Hematopoietic multipotent progenitor cell treated with erythropoietin and hydrocortisone succinate and interleukin-3 and kit ligand, for 8 days (in vitro differentiated cells): ENCODE measurements at places on chromosomes 16 and 17.

GRCh38 chr17:6938637-6939036 is 57.2 kb upstream of the ALOX12 start:
- DNase-seq: no peak

GRCh38 chr17:31695456-31696090 is 163.5 kb downstream of the COPRS start:
- DNase-seq: no peak

GRCh38 chr16:26334218-26335111 is 642.7 kb downstream of the HS3ST4 start:
- no peak for DNase-seq

DNA sequence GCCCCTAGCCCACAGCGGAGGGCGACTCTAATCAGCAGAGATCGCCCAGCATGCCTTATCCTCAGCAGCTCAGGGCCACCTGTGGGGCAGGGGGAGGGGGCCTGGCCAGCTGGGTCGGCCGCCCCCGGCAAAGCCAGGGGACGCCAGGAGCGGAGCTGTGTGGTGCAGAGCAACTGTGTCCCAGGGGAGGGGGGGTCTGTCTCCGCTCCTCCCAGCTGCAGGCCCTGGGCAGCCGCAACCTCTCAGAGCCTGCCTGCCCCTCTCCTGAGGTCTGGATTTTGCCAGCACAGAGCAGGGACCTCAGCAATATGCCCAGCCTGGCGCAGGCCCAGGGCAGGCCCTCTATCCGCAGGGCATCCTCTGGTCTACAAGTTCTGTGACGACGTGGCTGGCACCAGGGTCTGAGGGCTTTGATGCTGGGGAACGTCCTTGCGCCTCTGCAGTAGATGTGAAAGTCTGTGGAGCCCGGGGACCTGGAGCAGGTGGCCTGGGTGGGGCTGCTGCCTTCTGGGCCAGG is 36.5 kb upstream of the SLC38A10 start:
- DNase-seq: no peak

- DNase-seq: no peak
Observed at GRCh38 chr17:74796866-74797265, 20.7 kb upstream of the NAT9 start.

DNA sequence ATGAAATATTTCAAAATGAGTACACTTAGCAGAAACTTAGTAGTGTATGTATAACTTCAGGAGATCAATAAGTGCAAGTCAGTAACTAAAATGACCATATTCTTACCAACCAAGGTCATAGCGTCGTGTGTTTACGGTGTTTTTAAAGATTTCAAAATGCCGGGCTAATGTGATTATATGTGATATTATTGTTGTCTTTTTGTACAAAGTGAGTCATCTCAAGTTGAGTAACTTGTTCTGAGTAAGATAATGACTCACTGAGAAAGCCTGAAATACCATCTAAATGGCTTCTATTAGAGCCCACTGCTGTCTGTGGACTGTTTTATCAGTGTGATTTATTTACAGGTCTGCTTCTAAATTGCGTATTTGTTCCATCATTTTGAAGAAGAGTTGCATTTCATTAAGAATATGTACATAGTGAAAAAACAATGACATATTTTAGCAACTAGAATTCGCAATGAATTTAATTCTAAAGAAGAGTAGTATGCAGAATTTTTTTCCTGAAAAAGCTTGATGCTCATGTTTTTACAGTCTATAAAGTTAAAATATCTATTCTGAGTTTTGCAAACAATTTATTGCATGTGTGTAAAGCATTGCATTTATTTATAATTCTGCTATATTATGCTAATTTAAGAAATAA is 12.7 kb downstream of the KRT12 start:
- no peak for DNase-seq

DNA sequence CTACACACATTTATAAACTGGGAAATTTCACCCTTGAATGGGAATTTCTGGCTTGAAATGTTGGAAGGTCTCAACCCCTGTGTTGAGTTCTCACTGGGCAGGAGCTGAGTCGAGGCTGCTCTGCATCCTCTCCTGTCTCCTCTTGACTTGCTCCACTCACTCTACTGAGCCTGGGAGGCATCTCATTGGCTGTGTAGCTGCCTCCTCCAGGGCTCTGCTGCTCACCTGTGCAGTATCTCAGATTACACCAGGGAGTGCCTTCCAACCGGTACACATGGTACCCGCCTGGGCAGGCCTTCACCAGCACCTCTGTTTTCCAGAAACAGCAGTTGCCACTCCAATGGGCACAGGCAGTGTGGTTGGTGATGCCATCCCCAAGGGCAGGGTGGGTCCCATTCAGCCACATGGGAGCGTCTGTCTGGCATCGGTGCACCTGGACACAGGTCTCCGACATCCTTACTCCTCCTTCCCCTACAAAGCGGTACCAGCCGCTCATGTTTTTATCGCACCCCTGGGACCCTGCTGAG is 3.7 kb downstream of the GP2 start:
- no peak for DNase-seq

- DNase-seq: no peak
Observed at GRCh38 chr16:76490036-76490639, 212.9 kb downstream of the CNTNAP4 start.

- DNase-seq: no peak
Observed at GRCh38 chr17:68624381-68624780, 23.2 kb upstream of the FAM20A start.

DNA sequence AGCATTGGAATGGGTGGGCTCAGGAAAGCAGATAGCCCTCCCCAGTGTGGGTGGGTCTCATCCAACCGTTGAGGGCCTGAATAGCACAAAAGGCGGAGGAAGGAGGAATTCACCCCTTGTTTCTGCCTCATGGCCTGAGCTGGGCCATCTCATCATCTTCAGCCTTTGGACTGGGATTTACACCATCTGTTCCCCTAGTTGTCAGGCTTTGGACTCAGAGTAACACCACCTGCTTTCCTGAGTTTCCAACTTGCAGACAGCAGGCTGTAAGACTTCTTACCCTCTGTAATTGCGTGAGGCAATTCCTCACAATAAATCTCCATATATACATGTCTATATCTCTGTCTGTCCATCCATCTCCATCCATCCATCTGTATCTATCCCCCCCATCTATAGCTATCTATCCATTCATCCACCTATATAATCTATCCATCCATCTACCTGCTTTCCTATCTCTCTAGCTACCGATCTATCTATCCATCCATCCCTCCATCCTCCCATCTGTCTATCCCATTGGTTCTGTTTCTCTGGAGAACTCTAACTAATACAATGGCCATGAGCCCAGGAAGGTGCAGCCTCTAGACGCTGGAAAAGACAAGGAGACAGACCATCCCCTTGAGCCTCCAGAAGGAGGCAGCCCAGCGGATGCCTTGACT is 21.3 kb downstream of the DNAH17 start:
- DNase-seq: no peak

DNA sequence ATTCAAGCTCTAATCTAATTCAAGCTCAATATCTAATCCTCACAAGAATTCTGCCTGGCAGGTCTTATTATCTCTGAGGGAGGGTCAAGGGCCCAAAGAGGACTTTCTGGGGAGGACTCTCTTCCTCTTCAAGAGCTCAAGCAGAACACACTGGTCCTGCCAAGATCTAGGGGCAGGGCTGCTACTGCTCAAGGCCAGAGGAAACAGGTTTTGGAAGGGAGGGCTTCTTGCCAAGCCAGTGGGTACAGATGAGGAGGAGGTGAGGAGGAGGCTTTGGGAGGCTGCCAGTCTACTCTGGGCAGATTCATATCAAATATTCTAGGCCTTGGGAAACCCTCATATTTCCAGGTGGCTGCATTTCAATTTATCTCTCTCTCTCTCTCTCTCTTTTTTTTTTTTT is 51.8 kb upstream of the IL34 start:
- DNase-seq: peak; percentile 62

DNA sequence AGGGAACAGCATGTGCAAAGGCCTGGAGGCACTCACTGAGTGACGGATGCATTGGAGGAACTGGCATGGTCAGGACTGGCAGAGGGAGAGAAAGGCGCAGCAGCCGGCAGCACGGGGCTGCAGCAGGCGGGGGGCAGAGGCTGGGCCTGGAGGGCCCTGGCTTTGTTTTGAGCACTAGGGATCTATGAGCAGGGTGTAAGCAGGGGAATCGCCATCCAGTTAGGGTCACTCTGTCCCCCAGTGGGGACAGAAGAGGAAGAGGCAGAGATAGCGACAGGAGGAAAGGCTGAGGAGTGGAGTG is 14.2 kb downstream of the HSD11B2 start:
- DNase-seq: no peak

DNA sequence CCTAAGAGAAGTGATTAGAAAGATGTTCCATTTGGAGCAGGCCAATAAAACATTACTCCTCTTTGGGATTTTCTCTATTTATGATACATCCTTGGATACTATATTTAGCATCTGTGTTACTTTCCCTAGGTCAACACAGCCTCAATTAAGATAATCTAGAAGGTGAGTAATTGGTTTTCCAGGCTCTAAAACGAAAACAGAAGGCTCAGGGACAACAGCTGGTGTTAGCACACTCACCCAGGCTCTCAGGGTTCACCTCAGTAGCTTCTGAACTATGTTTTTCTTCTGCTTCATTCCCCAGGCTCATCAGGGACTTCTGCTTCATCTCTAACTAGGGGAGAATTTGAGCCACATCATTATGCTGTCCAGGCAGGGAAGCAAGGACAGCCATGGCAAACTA is 76.6 kb downstream of the ZZEF1 start:
- DNase-seq: no peak

DNA sequence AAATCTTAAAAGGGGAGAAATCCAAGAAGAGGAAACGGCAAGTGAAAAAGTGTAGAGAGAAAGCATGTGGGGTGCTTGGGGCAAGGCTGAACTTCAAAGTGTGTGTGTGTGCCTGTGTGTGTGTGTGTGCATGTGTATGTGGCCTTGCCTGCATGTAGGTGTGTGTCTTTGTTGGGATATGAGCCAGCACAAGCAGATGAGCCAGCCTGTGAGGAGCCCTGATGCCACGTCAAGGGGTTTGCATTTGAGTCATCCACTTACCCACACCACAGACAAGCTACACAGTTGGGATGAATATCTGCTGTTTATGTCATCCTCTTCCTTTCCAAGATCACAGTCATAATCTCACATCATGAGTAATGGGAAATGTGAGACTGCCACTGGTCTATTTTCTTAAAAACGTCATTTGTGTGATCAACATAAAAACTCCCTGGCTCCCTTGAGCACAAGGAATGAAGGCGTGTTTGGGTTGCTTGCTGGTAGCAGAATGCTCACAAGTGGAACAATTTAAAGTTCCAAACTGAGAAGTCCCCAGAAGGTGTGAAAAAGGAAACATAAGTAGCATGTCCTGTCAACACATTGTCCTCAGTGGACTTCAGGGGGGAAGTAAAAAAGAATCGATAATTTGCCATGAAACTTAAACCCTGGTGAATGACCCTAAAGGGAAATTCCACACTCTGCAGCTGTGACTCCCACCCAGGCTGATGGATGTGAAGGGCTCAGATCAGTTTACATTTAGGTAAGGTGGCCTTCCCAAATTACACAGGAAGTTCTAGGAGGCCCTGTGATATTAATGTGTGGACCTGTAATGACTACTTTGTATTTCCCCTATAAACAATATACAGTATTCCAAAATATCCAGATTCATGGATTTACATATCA is 14.7 kb downstream of the KCTD19 start:
- peak; percentile 13 for DNase-seq

- no peak for DNase-seq
Observed at GRCh38 chr17:45195424-45195823, 26.3 kb upstream of the FMNL1 start.

DNA sequence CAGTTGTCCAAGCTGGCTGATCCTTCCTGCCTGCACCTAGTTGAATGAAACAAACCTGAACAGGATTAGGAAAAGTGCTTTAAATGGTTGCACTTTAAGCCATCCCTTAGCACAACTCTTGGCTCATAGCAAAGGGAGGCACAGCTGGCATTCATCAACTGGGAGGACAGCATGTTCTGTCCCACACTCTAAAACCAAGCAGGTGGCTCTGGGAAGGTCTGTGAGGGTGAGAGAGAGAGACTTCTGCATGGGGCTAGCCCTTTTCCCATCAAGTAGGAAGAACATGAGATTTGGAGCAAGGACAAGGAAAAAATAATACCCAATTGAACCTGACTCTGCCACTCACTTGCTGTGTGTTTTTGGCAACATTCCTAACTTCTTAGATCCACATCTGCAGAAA is 140.9 kb upstream of the CCL2 start:
- no peak for DNase-seq

GRCh38 chr17:5478992-5479391 is 7.0 kb downstream of the DERL2 start:
- no peak for DNase-seq

- peak; percentile 67 for DNase-seq
Observed at GRCh38 chr17:68011199-68011665, 15.0 kb upstream of the C17orf58 start.

- DNase-seq: no peak
Observed at GRCh38 chr17:6374761-6375312, 60.1 kb downstream of the AIPL1 start.

- peak; percentile 10 for DNase-seq
Observed at GRCh38 chr16:12907670-12908233, 6.4 kb downstream of the SHISA9 start.

GRCh38 chr16:48432136-48432535 is 46.9 kb upstream of the SIAH1 start:
- no peak for DNase-seq

DNA sequence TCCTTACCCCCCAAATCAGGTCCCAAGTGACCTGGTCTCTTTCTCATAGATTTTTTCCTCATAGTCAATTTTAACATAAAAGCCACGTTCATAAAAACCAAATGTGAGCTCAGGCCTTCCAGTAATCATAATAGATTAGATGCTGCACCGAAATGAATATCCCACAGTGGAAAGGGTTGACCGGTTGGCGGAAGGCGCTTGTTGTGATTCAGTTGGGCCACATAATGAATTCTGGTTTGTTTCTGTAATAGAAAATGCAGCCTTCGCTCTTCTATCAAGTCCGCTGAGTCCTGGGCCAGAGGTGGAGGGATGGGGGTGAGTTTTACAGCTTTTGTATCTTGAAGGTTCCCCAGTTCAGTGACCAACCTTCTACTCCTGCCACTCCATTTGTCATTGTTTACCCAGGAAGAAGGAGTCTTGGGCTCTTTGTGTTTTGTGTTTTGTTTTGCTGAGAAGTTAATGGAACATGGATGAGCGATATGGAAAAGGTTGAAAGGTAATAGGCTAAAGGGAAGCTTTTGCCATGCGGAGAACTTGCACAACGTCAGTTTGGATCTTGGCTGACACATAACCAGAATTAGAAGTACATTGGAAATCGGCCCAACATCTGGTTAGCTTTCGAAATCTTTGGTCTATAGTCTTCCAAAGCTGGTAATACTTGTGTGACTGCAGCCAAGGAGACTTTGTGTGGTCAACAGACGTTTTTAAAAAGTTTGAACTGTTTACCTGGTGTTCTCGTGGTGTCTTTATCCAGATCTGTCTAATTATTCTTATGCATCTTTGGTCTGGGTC is 89.5 kb downstream of the CLEC16A start:
- no peak for DNase-seq

DNA sequence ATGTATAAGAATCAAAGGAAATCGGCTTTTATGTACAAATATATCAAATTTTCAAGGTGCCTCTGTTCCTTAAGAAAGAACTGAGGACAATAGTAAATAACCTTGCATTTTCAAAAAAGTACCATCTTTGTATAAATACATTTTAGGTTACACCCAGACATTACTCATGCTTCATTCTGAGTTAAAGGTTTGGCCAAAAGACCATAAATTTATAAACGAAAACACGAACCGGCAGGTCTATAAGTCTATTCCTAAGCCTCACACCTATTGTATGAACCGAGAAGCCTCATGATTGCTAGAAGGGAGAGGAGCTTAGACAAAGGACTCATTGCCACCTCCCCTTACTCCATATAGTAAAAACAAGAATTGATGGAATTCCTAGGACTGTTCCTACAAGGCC is 94.6 kb upstream of the PSMD7 start:
- DNase-seq: no peak
